ENCODE measurements at places on chromosomes 6 and 20.

- no peak for DNase-seq
These were observed 11.7 kb upstream of the STX7 start for GRCh38 chr6:132524646-132525045.

DNA sequence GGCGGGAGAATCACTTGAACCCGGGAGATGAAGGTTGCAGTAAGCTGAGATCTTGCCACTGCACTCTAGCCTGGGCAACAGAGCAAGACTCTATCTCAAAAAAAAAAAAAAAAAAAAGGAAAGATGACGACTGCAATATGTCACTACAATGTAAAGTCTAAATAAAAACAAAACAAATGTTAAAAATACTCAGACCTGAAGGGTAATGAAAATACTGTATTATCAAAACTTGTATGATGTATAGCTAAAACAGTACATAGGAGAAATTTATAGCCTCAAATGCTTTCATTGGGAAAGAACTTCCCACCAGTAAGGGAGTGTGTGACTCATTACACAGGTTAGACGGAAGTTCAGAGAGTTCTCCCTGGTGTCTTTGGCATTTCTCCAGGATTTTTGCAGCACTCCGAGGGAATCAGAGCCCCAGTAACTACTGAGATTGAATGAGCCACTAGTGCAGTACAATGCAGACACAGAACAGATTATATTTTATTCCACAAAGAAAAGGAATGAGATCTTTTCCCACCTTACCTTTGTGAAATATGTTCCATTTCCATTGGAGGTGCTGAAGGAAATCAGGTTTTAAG lies 12.5 kb upstream of the RALGAPB start:
- DNase-seq: peak; percentile 86

DNA sequence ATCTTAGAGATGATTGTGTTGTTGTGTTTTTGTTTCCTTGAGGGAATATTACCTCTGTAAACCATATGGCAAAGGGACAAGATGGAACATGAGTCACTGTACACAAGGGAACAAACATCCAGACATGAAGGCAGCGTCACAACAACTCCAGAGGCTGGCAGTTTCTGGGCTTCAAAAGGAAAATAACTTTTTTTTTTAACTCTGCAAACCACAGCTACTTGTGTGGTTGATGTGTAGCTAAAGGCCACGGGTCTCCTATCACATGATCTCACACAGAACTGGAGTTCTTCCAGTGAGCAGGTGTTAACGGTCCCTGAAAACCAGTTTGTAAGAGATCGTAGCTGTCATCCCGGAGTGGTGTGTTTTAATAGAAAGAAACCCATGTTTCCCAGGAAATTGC lies 33.2 kb upstream of the HBS1L start:
- DNase-seq: no peak

DNA sequence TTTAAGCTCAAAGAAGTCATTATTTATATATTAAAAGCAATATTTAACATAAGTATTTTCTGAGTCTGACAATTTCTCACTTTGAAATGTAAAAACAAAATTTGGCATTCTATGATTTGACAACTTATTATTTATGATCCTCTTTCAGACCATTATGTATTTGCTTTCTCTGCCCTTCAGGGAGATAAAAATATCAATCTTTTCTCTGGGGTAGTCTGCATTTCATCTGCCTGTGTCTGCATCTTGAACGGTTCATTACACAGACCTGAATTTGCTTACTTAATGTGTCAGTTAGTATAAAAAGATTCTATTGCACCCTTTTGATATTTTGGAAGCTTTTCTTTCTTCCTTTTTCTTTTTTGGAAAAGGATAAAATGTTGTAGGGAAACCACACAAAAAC lies 354.0 kb upstream of the RGS17 start:
- no peak for DNase-seq

GRCh38 chr6:130851026-130851425 lies 23.8 kb downstream of the SMLR1 start:
- DNase-seq: no peak

DNA sequence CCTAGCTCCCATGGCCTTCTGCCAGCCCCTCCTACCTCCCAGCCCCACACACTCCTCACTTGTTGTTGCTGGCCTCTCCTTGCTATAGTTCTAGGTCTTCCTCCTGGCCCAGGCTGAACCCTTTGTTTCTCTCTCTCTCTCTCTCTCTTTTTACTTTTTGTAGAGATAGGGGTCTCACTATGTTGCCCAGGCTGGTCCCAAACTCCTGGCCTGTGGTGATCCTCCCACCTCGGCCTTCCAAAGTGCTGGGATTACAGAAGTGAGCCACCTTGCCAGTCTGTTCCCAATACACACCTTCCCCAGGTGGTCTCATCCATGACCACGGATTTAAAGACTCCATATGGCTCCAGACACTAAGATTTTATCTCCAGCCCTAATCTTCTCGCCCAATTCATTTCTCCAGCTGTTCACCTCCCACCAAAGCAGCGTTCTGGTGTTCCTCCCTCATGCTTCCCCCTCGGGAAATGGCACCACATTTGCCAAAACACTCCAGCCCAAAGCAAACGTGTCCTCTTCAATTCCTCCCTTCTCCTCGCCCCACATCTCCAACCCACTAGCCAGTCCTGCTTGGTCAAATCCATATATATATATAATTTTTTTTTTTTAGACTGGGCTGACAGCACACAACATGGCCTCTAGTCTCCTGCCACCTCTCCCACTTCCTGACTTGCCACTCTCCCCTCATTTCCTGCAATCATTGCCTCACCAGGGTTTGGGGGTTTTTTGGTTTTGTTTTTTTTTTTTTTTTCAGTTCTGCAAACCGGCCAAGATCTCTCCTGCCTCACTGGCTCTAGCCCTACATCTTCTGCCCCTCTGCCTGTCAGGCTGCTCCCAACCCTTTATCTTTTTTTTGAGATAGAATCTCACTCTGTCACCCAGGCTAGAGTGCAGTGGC lies 104.4 kb downstream of the NCR2 start:
- no peak for DNase-seq

GRCh38 chr6:71419217-71420094 lies 130.8 kb downstream of the OGFRL1 start:
- DNase-seq: no peak

Measured in non-pigmented ciliary epithelial cell (primary cell).